CD4-positive, CD25-positive, alpha-beta regulatory T cell (primary cell): ENCODE measurements at places on chromosomes 1 and 21.

GRCh38 chr1:31799895-31800673 lies 15.7 kb downstream of the SPOCD1 start:
- no peak for DNase-seq

- no peak for DNase-seq
Observed at GRCh38 chr1:183936009-183936408, 101.5 kb downstream of the COLGALT2 start.

GRCh38 chr1:36771660-36772284 lies 262.5 kb downstream of the GRIK3 start:
- no peak for DNase-seq

- no peak for DNase-seq
Observed at GRCh38 chr1:117681093-117681900, 75.4 kb downstream of the TENT5C start.

DNA sequence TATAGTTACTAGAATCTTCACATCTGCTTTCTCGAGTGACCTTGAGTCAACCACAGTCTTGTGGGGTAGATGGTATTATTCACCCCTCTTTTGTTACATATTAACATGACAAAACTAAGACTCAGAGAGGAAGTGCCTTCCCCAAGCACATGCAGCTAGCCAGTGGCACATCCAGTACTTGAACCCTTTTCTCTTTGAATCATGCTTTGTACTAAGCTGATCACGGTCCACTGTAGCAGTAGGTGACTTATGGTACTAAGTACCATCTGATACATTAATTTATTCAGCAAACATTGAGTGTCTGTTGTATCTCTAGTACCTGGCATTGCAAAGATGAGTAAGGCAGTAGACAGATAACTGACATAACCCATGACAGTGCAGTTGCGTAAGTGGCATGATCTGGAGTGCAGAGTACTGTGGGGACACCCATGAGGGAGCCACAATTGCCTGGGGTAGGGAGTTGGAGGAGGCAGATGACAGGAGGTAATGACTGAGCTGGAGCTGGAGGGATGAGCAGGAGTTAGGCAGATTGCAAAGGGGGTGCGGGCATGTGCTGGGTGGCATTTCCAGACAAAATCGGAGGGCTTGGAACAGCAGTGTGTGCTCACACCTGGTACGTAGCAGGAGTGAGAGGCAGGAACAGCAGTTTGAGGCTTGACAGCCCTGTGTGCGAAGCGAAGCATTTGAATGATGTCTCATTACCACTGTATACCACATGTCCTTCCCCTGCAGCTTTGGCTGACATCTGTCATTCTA lies 29.8 kb downstream of the UCK2 start:
- no peak for DNase-seq

- DNase-seq: no peak
Observed at GRCh38 chr1:96872757-96873156, 151.2 kb downstream of the PTBP2 start.

- no peak for DNase-seq
Observed at GRCh38 chr21:34132926-34133325, 59.5 kb downstream of the MRPS6 start.

DNA sequence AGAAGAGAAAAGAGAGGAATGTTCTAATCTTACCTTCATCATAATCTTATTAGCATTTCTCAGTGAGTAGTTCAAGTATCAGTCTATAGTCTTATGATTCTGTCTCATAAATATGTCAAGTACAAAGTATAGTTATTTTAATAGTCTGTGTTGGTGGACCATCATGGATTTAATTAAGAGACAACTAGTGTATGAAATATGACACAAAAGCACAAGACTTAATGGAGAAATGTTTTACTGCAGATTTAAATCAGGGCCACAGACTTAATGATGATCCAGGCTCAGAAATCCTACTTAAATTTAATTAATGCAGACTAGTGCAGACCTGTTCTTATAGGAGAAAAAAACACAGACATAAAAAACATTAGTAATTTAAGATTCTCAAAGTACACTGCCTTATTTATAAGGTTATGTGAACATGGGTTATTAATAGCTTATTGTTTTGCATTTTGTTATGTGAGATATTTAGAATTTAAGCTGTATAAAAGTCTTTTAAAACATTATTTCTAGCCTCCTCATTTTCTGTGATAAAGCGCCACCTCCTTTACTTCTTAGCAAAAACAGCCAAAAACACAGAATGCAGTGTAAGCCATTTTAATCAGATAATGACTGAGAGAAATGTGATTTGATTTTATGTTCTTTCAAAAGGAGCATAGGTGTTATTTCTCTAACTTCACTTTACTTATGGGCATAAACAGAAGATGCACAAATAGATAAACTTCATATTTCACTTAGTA lies 255.0 kb upstream of the SNX7 start:
- no peak for DNase-seq

DNA sequence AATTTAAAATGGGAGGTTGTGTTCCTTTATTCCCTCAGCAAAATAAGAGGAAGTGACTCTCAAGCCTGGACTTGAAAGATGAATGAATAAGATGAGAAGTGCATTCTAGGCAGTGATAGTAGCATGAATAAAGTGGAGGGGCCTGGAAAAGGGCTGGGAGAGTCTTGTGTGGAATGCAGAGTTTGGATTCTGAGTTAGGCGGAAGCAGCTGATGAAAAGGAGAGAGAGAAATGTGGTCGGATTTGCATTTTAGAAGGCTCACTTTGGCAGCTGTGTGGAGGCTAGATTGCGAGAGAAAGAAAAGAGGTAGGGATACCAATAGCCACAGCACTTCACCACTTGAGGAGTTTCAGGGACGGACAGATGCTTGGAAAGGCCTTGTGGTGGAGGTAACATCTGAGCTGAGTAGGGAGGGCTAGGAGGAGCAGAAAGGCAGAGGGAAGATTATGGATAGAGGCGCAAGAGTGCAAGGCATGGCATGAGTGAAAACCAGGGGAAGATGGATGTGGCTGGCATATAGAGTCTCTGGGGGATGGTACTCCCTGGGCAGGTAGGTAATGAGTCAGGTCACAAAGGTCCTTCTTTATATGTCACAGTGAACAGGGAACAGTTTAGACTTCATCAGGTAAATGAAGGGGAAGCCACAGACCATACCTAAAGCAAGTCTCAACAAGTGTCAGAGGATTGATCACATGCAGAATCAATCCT lies 59.6 kb downstream of the ST3GAL3 start:
- DNase-seq: no peak

- no peak for DNase-seq
Observed at GRCh38 chr1:218809625-218810024, 364.1 kb upstream of the LYPLAL1 start.

DNA sequence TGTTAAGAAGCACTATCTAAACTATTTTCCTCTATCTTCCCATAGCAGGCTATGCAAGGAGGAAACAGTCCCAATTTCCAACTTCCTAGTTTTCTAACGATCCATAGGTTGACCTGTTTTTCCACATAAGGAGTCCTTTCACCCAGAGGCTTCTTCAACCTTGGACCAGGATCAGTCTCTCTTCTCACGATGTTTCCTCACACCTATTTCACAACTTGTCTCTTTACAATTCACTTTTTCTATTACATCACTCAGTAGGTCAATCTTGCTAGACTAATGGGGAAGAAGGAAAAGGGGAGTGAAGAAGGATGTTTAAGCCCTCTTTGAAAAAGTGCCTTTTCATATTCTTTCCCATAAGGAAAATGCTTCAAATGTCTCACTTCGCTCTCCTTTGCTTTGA lies 15.9 kb downstream of the PALMD start:
- no peak for DNase-seq

DNA sequence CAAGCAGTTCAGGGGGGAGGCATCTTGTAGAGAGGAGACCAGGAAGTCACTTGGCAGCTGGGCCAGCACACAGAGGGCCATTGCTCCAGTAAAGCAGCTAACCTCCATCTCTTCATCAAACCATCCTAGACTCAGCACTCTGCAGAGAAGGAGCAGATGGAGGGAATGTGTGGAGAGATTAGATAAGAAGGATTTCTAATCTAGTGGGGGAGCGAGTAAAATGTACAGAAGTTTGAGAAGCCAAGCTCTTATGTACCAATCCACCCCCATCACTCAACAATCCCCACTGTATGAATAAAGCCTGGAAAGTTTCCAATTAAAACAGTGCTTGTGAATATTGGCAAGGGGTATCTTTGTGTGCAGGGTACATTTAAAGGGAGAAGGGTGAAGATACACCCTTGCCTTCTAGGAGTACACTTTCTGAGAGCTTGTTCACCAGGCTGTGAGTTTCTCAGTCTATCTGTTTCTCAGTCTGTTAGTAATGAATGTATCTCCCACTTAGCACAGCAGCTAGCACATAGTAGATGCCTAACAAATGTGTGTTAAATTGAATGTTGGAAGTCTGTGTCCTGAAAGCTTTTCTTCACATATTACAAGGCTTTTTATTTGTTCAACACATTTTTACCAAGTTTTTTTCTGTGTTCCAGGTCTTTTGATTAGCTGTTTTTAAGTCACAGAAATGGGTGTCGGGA lies 142.7 kb upstream of the UBE2U start:
- DNase-seq: no peak

DNA sequence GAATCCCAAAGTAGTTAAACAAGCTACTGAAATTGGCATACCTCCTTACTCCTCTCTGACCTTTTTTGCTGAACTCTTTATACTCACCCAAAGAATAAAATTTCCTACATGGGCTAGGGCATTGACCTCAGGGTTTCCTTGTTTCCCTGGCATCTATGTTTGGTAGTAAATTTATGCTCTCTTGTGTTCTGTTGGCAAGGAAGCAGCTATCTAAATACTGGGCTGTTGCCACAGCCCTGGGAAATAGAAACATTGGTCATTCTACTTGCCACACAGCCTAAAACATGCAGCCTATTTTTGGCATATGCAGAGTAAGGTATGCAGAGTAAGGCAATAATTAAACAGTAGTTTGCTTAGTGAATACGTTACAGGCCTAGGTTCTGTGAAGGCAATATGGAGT lies 351.4 kb downstream of the HLX start:
- no peak for DNase-seq

- DNase-seq: no peak
Observed at GRCh38 chr1:173568483-173568882, 34.4 kb downstream of the SLC9C2 start.

- DNase-seq: no peak
Observed at GRCh38 chr1:61708953-61709907, 15.7 kb downstream of the TM2D1 start.

- DNase-seq: peak; percentile 69
Observed at GRCh38 chr1:23528250-23528978, 2.6 kb downstream of the E2F2 start.

- peak; percentile 7 for DNase-seq
Observed at GRCh38 chr1:151680826-151681225, 35.8 kb downstream of the CELF3 start.

DNA sequence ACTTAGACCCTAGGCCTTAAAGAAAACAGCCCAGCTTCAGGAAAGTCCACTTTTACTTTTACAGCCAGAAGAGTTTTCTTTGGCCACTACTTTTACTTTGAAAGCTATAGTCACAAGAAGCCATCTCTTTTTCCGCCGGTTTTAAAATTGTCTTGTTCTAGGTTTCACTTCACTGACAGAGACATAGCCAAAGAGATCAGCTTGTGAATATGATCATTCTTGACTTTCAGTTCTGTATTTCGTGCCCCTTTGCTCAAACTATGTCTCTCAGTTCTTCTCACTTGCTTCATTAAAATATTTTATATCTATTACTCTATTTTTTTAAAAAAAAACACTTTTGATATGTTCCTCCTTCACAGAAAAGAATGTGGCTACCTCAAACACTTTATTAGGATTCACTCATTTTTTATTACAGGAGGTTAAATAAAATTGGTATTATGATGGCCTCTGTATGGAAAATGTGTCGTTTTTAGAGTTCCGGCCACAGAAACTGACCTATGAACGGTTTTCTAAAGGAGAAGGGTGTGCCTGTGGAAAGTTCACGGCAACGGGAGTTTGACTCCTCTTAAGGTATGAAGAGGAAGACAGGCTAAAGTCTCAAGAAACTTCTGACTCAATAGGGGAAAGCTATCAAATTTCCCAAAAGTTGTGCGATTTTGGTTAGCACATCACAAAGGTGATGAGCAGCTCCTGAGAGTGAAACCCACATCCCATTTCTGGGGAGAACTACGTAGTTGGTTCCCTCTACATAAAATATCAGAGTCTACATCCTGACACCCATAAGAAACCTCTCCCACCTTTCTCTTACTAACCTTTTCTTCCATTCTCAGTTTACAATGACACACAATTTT lies 1.2 kb downstream of the MCOLN2 start:
- no peak for DNase-seq

- no peak for DNase-seq
Observed at GRCh38 chr1:24553931-24554330, 2.0 kb upstream of the NCMAP start.

DNA sequence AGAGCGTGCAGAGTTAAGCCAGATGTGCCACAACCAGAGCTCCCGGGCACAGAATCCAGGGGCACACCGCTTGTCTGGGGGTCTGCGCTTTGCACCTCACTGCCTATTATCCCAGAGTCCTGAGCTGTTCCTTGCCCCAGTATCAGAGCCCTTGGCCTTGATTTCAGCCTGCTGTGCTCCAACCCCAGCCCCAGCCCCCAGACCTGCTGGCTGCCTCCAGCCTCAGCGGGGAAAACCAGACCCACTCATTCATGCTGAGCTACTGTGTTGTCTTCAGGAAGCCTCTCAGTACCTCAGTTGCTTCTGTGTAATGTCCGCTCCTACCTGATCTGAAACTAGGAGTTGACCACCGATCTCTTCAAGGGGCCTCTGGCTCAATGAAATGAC lies 1.1 kb downstream of the IKBKE start:
- no peak for DNase-seq

DNA sequence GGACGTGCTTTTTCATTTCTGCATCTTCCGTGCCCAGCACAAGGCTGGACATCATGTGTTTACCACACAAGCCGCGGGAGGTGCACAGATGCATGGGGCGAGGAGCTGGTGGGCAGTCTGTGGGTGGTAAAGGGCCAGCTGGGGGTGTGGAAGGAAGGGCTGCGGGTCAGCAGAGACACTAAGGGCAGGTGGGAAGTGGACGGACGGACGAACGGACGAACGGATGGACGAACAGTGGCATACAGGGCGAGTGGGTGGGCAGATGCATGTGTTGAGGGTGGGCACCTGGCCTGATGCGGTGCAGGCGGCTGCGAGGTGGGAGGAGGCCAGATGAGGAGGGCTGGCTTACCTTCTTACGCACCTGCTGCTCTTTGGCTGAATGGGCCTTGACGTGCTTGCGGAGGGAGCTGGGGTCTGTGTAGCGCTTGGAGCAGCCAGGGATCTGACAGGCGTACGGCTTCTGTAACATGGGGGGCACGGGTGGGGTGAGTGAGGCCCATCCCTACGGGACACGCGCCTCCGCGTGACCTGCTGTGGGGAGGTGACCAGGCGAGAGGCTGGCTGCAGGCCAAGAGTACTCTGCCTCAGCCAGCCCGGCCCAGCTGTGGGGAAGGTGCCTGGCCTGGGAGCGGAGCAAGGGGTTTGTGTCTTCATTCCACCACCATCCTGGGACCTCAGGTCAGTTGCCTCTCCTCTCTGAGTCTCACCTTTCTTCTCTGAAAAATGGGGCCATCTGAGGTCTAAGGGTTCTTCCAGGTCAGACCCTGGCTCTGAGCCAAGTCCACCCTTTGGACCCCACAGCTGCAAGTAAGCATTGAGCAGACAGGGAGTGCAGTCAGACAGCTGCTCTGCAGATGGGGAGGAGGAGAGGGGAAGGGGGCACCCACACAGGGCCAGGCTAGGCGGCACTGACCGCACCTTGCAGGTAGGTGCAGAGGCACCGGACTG lies 65.5 kb downstream of the DMRTB1 start:
- no peak for DNase-seq

GRCh38 chr1:114369930-114370329 lies 141.1 kb downstream of the TRIM33 start:
- DNase-seq: no peak
